Stimulated activated CD4-positive, alpha-beta T cell treated with anti-CD3 and anti-CD28 coated beads, Interleukin-15, amount 100 ng/mL, for 48 hours (primary cell): ENCODE measurements at places on chromosomes 2 and 18.

- no peak for DNase-seq
These were observed 779.8 kb downstream of the RNF144A start for GRCh38 chr2:7697052-7697451.

GRCh38 chr2:166765141-166765540, 123.1 kb upstream of the XIRP2 start:
- DNase-seq = no peak

- no peak for DNase-seq
These were observed 105.4 kb downstream of the ETAA1 start for GRCh38 chr2:67502346-67503065.

GRCh38 chr18:57902721-57903120, 99.6 kb upstream of the ATP8B1 start:
- DNase-seq = no peak

DNA sequence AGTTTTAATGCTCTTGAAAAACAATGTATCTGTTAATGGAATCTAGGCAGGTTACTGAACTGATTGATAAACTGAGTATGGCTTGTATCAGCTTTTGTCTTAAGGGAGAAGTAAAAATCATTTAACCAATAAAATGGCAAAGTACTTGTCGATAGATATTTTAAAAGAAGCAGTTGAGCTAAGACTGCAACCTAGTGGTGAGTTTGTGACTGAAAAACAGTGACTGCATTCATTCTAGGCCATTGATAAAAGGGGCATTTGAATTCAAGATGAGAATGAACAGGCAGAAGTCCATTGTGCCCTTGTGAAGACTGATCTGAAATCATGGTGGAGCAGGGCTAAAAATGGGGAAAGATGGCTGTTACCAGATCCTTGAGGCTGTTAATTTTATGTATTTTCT, 59.4 kb upstream of the MSTN start:
- no peak for DNase-seq

GRCh38 chr2:44526352-44526751, 164.6 kb downstream of the CAMKMT start:
- DNase-seq = no peak
